ENCODE measurements at places on chromosomes 16 and 17.

- no peak for DNase-seq
Measured at GRCh38 chr17:46011711-46012505, 12.9 kb downstream of the STH start.

DNA sequence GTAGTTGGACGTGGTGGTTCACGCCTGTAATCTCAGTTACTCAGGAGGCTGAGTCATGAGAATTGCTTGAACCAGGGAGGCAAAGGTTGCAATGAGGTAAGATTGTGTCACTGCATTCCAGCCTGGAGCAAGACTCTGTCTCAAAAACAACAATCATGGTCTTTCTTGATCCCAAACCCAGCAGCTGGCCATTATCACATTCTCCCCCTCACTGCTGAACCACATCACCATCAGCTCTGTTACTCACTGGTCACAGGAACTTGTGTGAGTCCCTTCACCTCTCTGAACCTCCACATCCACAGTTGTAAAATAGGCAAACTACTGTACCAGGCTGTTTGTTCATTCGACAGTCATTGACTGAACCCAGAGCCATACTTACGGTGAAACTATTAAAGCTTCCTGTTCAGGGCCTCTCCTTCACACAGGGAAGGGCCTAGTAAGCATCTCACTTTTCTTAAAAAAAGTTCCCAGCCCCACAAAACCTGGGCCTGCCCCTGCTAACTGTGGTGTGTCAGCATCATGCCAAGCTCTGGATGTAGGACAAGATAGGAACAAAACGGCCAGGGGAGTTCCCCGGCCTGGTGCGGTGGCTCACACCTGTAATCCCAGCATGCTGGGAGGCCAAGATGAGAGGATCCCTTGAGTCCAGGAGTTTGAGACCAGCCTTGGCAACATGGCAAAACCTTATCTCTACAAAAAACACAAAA is 104.7 kb downstream of the COPRS start:
- DNase-seq, result no peak

DNA sequence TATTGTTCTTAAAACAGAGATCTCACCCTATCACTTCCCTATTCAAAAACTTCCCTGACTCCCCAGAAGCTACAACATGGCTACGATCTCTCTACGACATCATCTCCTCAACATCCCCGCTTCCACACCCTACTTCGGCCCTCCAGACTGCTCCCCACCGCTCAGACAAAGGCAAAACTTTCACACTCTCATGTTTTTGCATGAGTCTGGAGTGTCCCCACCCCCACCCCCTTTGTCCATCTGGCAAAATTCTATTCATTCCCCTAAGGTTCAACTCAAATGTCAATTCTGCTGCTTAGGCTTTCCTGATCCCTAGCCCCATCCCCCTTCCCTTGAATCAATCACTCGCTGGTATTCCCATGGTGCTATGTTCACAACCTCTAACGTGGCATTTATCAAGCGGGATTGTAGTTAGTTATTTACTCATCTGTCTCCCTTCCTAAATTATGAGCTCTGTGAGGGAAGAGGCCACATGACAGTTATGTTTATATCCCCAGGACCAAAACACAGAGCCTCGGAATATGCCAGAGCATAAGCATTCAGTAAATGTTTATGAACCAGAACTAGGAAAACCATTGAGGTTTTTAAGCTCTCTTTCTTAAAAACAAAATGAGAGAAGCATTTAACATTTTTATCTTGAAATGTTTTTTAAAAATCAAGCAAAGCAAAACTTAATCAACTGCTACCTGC is 55.9 kb downstream of the STX8 start:
- no peak for DNase-seq

GRCh38 chr16:84418056-84418849 is 49.9 kb downstream of the ATP2C2 start:
- DNase-seq, result no peak

GRCh38 chr17:73432624-73433190 is 120.9 kb upstream of the CDC42EP4 start:
- no peak for DNase-seq

GRCh38 chr17:41906465-41907184 is 12.1 kb downstream of the ACLY start:
- no peak for DNase-seq

DNA sequence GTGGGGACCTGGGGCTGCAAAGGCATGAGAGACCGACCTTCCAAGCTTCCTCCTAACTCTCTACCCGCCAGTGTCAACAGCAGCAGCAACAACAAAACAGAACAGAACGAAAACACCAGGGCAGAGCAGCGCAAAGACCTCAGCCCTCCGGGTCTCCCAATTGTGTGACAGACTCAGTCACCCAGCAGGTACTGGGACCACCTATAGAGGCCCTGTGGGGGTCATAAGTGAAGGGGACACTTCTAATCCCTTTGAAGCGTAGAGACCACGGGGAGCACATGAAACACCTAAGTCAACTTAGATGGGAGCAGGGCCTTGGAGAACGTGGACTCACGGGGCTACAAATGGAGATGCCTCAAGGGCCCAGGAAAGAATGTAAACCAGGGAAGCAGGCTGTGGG is 12.6 kb upstream of the CCDC182 start:
- DNase-seq, result no peak

DNA sequence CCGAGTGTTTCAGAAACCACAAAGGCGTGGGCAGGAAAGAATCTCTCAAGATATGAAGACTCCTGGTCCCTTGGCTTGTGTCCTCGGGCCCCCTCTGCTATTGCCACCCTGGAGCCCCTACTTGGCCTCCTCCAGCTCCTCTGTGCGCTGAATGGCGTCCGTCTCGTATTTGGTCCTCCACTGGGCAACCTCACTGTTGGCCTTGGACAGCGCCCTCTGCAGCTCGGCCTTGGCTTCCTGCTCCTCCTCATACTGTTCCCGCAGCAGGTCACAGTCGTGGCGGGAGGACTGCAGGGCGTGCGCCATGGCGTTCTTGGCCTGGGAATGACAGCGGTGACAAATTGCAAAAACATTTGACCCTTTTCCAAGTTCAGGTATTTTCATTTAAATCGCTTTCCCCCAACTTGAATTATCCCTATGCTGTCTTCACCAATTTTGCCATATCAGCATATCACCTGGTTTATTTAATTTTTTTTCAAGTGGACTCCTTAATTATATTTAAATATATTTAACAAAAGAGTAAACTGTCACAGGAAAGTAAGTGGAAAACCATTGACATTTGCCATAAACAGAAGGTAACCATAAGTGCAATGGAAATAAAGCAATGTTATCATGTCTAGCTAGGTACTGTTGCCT is 59.7 kb downstream of the MYH13 start:
- no peak for DNase-seq

DNA sequence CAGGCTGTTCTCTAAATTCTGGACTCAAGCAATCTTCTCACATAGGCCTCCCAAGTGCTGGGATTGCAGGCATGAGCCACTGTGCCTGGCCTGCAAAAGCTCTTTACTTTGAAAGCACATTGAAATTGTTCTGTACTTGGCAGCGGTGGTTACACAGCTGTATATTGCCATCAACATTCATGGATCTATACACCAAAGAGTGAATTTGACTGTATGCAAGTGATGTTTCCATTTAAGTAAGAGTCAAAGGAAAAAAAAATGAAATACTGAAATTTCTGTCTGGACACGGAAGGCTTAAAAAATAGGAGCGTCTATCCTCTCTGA is 450.6 kb upstream of the PSMD7 start:
- DNase-seq, result no peak

DNA sequence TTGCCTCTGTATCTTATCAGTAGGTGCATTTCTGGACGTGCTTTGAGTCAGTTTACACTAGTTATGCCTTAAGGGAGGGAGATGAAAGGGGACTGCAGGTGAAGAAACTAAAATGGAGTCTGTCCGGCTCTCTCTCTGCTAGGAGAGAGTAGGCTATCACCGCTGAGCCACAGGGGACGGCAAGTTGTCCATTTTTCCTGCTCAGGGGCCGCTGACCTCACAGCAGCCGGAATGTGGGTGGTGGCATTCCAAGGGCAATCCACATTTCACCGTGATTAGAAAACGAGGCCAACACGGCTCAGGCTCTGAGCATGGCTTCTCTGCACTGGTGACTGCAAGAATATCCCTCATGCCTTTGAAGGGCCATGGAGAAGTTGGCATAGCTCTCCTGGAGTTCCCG is 19.0 kb upstream of the KLHDC4 start:
- no peak for DNase-seq

DNA sequence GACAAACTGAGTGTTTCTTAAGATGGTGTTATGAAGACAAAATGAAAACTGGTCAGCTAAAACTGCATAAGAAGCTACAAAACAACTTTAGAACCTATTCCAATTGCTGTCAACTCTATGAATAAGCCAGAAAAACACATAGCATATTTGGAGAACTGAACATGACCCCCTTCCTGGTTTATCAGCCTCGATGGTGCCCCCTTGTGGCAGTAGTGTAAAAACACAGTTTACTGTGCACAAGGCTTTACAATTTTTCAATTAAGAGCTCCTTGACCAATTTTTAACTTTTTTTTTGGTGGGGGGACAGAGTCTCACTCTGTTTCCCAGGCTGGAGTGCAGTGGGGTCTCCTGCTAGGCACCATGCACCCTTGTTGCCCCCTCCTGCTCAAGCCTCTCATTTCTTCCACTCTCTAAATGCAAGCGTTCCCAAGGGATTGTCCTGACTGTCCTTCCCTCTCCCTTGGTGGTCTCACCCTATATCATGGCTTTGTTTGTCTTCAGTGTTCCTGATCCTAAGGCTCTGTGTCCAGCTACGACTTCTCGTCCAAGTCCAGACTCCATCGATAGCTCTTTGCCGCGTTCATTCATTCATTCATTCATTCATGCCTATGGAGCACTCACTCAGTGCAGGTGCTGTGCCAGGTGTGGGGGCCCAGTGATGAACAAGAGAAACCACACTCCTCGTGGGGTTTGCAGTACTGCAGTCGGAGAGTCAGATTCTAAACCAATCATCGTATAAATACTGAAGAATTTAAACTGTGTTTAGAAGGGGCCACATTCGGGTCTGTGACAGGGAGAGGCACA is 7.5 kb downstream of the EIF1 start:
- DNase-seq, result no peak

- DNase-seq, result no peak
Measured at GRCh38 chr17:61574542-61575351, 16.3 kb downstream of the NACA2 start.

- DNase-seq, result no peak
Measured at GRCh38 chr17:68780596-68780995, 174.6 kb downstream of the ABCA8 start.
